ENCODE measurements at places on chromosomes 7 and 10.

DNA sequence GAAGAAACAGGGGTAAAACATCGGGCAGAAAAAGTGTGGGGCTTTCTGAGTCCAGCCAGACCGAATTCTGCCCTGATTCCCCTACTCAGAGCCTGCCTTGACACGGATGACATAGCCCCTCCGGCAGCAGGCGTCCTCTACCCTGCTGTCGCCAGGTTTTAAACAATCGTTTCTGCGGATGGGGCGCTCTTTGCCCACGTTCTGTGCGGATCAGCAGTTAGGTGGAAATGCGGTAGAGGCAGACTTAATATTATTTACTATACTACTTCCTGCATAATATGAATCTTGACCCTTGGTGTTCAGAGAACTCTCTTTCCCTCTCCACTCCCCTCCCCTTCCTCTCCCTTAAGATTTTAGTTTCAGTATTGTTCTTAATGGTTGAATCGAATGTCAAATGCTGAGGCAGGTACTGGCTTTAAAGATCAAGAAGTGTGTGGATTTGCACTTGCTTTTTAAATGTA is 2.4 kb downstream of the GATA3 start:
- no peak for DNase-seq

DNA sequence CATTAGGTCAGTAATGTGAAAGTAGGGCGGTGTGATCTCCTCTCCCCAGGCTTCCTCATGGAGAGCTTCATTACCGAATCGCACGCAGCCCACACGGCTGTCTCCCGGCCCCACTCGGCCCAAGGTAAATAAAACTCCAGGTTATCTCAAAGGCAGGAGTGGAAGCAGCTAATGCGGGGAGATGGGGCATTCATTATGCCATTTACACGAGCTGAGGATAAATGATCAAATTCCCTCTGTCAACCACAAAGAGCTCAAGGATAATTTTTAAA is 93.5 kb downstream of the ADARB2 start:
- DNase-seq = no peak

DNA sequence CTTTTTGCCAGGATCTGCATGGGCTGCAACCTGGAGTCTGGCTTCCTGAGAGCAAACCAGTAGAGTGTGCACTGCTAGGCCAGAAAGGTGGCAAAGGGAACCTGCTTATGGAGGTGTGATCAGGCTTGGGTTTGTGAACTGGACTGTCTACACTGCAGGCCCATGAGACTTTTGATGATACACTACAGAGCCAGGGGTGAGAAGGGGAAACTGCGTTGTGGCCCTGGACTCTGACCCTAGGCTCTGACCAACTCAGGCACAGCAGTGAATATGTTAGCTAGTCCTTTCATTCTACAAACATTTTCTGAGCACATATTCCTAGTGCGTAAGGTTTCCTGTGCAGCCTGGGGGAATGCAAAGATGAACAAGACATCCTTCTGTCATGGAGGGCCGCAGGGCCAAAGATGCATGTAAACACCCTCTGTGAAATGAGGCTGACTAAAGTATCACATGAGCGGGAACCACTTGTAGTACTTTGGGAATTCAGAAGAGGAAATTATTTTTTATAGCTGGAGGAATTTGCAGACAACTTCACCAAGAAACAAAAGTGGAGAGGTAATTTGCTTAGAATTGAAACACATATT is 63.8 kb upstream of the HPS1 start:
- no peak for DNase-seq

- no peak for DNase-seq
Observed at GRCh38 chr10:5036511-5036910, 32.9 kb upstream of the AKR1C2 start.

DNA sequence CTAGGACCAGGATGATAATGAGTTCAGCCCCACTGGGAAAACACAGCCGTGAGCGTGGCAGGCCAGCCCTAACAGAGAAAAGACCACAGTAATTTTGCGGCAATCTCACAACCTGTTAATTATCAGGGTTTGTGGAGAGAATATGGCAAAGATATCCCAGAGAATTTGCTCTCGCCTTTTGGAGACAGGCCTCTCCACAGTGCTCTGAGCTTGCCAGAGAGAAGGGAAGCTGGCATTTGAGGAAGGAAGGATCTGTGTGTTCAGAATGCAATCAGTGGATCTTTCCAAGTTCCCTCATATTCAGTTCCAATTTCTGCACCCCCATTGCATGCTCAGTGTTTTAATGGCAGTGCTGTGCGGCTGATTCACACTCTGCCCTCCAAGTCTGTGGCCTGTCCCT is 60.2 kb downstream of the PLPP4 start:
- no peak for DNase-seq

DNA sequence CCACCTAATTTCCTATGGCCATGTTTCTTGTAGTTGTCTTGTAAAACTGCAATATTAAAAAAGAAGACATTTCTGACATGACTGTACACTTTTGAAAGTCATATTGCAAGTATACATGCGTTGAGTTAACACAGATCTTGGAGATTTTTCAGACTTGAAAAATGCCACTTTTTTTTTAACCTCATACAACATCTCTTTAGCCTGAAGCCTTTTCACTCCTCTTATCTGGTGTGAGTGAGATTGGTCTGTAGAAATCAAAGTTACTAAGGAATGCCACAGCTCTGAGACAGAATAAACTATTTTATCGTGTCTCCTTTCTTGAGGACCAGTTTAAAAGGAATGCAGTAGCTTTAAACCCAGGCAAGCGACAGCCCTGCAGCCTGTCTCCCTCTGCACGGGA is 43.9 kb upstream of the NEUROD6 start:
- no peak for DNase-seq
